Stimulated activated CD4-positive, alpha-beta T cell treated with anti-CD3 and anti-CD28 coated beads, Interleukin-1b, Interleukin-23, amount 100 ng/mL, for 24 hours (primary cell): ENCODE measurements at places on chromosomes 7 and 10.

- no peak for DNase-seq
Observed at GRCh38 chr7:158950914-158951635, 94.7 kb downstream of the DYNC2I1 start.

GRCh38 chr7:40598915-40599314 is 464.1 kb downstream of the SUGCT start:
- DNase-seq: no peak

GRCh38 chr7:100127866-100128636 is 1.3 kb downstream of the MBLAC1 start:
- DNase-seq: no peak

GRCh38 chr7:110988890-110989501 is 101.9 kb upstream of the LRRN3 start:
- DNase-seq: no peak

DNA sequence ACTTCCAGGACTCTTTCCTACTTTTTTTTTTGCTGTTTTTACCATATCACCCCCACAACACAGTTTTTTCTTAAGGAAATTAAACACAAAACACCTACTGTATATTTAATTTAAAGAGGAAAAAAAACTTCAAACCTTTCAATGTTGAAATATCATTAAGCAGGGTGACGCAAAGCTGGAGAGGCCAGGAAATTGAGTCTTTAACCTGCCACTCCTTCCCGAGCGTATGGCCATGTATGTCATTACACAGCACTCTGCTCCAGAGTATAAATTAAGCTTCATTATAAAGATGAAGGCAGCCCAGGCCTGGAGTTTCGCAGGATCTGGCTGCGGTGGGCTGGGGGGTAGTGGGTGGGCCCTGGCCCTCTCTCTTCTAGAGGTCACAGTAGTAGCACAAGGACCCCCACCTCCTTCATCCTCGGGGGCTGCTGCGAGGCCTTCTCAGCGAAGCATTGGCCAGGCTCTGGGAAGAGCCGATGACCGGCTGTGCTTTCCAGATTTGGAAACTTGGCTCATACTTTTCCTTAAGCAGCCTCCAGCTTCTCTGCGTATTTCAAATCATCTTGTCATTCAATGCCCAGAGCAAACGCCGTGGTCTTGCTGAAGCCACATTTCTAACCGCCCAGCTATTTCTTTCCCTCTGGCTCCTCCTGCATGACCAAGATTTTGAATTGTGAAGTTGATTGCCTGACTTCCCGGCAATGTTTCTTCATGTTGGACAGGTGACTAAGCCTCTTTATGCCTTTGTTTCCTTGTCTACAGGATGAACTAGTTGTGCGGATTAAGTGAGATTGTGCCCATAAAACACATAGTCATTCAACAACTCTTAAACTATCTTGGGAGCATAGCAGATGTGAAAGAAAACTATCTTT is 765.1 kb downstream of the SUGCT start:
- no peak for DNase-seq

GRCh38 chr7:70568674-70569334 is 563.1 kb upstream of the GALNT17 start:
- DNase-seq: no peak

DNA sequence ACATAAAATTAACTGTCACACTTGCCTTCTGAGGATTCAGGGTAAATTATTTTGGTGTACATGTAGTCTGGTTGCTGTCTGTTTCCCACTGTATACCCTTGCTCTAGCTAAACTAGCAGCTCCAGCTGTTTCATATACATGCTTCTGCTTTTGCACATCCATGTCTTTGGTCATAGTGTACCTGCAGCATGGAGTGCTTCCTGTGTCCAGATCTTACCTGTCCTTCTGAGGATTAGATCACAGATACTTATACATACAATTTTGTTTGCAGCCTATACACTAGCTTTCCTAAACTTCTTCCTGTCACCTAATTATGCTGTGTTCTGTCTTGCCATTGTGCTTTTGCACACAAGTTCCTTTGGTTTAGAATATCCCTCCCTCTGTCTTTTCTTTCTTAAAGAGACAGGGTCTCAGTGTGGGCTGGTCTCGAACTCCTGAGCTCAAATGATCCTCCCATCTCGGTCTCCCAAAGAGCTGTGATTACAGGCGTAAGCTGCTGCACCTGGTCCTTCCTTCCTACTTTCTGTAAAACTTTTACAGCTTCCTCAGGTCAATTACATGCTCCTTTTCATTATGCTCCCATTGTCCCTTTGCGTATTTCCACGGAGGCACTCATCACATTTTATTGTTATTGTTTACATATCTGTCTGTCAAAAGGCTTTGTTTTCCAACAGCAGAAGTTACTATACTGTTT is 33.8 kb downstream of the TPST1 start:
- DNase-seq: no peak

DNA sequence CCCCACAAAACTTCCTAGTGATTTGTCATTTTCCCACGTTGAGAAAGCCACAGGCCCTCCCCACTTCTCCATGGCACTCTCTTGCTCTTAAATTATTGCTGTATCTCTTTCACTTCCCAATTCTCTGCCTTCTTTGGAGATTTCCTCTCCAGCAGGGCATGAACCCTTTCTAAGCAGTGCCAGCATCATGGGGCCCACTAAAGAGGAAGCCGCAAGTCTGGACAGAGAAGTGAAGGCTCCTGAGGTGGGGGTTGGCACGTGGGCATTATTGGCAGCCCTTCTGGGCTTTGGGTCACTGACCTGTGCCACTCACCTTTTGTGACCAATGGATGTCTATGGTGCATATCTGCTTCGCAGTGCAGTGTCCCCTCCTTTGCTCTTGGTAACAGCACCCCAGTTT is 97.7 kb upstream of the TCF7L2 start:
- no peak for DNase-seq

DNA sequence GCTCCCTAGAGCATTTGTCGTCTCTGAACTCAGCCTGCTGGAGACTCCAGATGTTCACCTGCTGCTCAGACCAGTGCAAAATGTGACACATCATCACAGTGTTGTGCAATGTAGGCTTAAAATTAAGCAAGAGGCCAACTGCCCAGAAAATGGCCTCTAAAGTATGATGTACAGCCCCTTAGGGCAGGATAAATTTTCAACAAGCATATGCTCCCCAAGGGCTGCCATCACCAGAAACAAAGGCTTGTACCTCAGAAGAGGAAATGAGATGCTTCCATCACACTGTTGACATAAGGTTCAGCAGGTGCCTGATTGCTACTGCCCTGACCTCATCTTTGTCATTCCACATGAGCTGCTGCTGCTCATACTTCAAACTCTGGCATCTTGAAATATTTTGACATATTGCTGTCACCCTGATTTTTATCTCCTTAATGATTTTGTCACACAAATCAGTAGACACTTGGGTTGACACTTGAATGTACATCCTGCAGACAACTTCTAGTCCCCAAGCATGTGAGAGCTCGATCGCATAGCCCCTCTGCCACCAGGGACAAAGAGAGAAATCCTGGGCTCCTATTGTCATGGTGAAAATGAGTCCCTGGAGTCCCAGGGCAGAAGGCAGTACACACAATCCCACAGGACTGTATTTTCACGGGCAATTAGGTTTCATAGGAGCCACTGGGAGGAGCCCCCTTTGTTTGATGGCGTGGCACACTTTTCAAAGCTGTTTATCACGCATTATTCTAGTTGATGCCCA is 219.7 kb upstream of the STK17A start:
- DNase-seq: no peak

GRCh38 chr7:135769005-135769802 is 20.6 kb upstream of the FAM180A start:
- no peak for DNase-seq
